ENCODE measurements at places on chromosomes 6 and 20.

DNA sequence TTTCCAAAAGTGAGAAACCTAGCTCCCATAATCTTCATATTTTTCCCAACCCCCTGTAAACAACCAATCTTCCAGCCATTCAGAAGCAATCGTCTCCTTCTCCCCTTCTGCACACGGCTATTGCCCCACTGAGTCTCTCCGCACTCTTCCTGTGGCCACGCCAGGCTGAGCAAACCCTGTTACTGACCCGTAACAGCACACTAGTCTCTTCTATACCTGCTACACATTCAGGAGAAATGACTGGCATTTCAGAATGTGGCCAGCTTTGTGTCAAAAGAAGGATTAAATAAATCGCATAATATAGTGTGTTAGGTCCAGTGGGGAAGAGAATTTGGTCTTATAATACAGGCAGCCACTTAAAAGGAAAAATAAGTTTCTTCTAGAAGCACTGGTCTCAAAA is 41.4 kb downstream of the ECT2L start:
- no peak for DNase-seq

DNA sequence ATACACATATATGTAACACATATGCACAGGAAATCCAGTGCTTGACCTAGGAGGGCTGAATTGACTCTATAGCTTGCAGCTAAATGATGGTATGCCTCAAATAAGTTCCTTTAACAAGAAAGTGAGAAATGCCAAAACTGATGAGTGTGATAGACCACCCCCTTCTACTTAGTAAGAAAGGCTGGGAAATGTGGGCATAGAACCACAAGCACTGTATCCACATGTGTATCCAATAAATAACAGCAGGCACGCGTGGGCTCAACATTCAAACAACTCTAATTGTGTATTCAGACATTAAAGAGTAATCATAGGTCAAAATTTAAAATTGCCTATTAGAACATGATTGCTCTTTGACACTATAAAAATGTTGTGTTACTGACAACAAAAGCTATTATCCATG is 54.1 kb downstream of the FAM83B start:
- no peak for DNase-seq

- DNase-seq, result no peak
These were observed 3.2 kb downstream of the INSM1 start for GRCh38 chr20:20371083-20371482.

DNA sequence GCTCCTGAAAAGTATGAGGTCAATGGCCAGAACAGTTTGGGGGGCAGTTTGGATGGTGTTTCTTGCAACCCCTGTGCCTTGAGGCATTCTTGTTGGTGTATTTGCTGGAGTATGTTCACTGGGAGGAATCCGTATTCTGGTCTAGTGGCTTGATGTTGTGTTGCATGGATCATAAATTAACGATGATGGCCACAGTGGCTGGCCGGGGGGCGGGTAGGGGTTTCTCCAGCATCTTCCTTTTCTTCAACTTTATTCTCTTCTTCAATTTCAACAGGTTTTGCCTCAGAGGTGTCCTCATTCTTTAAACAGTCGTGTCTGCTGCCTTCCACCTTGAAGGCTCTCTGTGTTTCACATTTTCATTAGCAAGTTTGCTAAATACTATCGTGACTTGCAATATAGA is 43.0 kb upstream of the THBS2 start:
- DNase-seq, result no peak

DNA sequence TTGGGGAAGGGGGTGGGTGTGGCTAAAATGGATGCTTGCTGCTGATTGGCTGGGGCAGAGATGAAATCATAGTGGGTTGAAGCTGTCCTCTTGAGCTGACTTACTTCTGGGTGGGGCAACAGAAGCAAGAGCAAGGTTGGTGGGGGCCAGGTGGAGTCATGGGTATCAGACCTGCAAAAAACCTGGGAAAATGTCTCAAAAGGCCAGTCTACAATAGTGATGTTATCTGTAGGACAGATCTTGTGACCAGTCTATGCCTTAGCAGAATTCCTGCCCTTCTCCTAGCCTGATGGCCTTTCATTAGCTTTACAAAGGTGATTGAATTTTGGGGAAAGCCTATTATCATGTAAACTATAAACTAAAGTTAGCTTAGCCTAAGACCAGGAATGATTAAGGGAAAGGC is 945.7 kb downstream of the KIF16B start:
- no peak for DNase-seq

DNA sequence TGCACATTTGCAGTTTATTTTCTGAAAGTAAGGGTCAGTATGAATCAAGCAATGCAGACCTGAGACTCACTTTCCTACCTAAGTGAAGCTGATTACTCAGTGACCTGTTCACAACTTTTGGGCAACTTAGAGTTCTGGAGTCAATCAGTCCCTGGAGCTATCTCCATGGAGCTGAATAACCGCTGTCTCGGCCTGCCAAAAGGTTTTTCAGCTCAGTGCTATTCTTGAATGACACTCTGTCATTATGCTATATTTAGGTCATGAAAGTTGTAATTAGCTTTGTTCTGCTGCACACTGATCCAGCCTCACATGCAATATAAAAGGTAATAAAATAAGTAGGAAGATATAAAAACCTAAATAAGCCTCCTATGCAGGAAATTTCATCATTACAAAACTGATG is 356.0 kb downstream of the BMP2 start:
- DNase-seq, result no peak

GRCh38 chr20:48919882-48920526 is 1.5 kb upstream of the ARFGEF2 start:
- no peak for DNase-seq

DNA sequence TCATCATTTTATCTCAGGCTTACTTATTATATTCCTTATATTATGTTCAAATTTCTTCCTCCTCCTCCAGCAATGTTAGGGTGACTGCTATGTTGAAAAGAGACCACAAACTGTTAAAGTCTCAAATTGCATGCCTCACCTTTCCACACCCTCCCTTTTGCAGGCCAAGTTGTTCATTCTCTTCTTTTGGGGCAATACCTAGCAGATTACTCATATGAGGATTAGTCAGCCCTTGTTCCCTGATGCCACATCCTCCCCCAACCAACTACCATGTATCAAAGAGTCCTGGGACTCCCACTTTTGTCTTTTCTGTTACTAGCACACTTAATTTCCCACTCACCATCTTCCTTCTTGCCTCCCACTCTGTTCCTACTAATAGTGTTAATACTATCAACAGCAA is 434.7 kb downstream of the BCKDHB start:
- no peak for DNase-seq

- DNase-seq, result no peak
These were observed 56.0 kb downstream of the SMOC2 start for GRCh38 chr6:168496997-168497331.

GRCh38 chr6:56668158-56668557 is 25.5 kb upstream of the DST start:
- DNase-seq, result no peak
